Left hindlimb (tissue), 1 donor: ENCODE measurements at places on chromosomes 6 and 20.

DNA sequence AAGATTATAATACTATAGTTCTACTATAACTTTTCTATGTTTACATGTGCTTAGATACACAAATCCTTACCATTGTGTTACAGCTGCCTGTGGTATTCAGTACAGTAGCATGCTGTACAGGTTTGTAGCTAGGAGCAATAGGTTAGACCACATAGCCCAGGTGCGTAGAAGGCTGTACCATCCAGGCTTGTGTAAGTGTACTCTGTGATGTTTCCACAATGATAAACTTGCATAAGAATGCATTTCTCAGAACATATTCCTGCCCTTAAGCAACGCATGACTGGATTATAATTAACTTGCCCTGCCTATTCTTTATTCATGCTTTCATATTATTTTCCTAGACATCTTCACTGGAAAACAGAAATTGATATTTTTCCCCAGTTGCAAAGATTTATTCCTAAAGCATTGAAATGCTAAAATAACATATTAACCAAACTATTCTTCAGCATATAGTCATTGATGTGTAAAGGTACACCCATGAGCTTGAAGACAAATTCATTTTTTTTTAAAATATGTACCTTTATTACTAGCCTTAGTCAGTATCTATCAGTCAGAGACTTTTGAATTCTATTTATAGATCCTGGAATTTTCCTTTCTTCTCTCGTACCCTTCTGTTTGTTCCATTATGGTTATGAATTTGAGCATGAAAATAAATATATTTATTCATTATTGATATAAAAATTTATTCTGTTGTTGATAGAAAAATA is 7.2 kb upstream of the CTAGE9 start:
- DNase-seq = no peak

DNA sequence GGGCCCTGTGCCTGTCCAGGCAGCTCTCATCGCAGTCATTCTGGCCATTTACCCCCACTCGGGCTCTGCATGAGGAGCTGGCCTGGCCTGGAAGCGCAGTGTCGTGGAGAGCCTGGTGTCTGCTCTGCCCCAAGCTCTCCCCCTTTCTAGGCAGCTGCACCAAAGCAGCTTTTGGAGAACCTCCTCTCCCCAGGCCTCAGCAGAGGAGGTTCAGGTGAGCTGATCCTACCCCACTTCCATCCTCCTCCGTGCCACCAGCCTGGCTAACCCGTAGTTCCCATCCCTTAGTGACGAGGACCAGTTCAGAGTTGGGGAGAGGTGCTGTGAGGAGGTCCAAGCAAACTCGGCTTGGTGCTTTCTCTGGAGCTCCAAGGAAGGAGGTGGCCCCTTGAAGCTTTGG is 30.5 kb upstream of the PHACTR3 start:
- DNase-seq = no peak

- no peak for DNase-seq
These were observed 48.3 kb upstream of the IPCEF1 start for GRCh38 chr6:154404791-154405400.

DNA sequence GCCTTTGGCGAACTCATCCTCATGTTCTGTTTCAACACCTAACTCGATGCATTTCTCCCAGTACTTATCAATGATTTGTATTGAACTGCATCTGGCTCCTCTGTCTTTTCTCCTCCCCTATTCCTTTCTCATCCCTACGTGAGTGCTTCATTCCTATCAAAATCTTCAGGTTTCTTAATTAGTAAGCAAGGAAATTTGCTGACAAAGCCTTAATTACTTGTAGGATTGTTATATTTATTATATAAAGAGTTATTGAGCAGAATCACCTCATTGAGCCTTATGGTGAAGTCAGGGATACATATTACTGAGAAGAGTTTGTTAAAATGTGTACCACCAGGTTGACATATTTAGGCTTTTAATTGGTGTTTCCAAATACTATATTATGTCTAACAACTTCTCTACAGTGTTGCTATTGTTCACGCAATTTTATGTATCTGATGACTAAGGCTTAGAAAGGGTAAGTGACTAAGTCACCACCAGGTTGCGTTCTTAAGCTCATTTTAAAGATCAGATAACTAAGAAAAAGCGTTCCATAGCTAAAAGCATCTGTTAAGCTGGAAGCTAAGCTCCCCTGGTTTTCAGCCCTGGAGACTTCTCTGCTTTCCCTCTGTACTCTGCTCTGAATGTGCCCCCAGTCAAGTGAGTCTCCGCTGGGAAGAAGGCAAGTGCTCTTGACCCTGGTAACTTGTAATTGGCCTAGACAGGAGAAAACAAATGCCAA is 18.9 kb downstream of the SCGN start:
- no peak for DNase-seq

DNA sequence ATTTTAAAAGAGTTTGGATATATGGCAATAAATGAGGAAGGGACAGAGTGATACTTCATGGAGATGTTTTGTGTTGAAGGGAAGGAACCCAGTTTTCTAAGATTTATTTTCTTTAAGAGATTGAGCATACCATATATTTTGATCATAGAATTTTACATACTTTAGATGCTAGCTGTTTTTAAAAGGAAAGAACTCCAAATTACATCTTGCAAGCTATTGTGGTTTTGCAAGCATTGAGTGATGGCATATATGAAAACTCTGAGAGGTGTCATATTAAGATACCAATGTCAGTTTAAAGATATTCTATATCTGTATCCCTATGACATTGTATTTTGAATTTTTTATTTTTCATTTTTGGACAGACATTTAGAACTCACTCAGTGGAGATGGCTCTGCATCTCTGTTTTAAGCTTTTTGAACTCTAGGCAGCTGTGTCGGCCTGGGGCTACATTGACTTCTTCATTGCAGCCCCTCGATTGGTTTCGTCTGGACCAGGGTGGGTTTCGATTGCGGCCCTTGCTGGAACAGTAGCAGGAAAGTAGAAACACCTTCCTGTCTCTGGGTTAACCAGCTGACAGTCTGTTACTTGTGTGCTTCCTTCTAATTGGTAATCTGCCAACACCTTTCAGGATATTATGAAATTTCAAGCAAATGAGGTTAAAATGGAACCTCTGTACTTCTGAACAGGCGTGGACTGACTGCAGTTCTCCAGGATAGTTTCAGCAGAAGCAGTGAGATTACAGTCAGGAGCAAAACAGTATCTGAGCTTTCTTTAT is 14.0 kb downstream of the IGF2R start:
- no peak for DNase-seq

DNA sequence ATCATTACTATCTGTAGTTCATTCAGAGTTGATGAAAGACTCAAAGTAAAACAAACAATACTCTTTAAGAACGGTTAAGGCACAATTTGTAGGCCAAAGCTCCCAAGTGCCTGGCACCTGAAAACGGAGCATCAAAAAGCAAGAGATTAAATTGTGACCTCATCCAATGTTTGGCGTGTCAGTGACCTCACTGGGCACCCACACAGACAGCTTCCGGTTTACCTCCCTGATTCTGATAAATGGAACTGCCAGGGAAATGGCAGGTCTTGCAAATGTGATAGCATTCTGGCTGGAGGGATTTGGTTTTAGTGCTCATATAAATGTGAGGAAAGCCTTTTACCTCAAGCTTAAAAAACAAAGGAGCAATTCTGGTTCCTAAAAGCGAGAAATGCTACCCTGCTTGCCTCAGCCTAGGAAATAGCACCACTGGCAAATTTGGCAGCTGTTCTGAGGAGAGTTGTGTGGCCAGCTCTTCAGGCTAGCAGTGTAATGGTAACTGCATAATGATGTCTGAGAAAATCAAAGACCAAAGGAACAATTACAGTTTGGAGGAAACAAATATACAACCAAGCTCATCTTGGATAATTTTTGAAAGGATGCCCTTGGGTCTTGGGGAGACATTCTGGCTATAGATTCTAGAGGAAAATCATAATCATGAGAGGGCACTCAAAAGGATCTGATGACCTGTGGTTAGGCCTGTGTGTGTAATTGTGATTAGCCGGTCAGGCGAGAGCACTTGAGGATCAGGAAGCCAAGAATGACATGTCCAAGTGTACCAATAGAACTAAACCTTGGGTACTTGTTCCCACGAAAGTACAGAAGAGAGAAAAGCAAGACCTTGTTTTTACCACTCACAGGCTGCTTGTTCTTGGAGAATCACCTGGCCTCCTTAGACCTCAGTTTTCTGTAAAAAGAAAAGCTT is 174.3 kb downstream of the TFAP2B start:
- no peak for DNase-seq
